NCI-H2081 treated with DMSO at 0.1 percent for 48 hours (cell line): ENCODE measurements at places on chromosomes 12 and 14.

DNA sequence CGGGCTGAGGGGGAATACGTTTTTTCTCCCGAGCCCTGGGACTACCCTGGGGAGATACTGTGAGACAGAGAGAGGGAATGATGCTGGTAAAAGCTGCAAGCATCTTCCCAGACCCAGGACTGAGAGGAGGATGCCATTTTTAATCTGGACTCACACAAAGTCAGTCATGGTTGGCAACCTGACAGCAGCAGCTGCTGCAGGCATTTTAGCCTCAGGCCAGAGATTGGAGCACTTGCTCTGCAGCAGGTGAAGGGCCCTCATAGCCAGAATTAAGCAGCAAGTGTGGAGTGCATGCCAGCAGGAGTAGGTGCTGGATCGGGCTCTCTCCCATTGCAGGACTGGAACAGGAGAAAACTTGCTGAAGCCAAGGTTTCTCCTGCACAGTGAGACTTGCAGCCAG lies 361.1 kb upstream of the CLEC14A start:
- DNase-seq: no peak

- DNase-seq: no peak
Observed at GRCh38 chr12:109766251-109766778, 52.7 kb downstream of the FAM222A start.

- no peak for DNase-seq
Observed at GRCh38 chr12:127516467-127516866, 750.5 kb upstream of the TMEM132C start.

DNA sequence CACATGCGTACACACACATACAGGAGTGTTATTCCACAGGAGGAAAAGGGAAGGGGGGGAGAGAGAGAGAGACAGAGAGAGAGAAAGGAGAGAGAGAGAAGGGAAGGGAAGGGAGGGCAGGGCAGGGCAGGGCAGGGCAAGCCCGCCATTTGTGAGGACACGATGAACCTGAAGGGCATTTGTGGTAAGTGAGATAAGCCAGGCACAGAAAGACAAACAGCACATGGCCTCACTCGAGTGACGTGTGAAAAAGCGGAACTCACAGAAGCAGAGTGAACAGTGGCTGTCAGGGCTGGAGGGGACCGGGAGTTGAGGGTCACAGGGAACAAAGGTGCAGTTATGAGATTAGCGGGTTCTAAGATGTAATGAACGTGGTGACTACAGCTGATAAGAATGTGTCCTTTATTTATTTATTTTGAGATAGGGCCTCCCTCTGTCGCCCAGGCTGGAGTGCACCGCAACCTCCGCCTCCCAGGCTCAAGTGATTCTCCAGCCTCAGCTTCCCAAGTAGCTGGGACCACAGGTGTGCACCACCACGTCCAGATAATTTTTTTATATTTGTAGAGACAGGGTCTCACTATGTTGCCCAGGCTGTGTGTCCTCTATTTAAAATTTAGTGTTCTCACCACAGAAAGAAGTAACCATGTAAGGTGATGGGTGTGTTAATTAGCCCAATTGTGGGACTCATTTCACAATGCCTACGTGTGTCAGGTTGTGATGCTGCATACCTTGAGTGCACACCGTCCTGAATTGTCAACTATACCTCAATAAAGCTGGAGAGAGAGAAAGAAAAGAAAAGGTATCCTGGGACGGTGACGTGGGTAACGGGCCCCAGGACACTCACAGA lies 18.7 kb upstream of the FBRSL1 start:
- no peak for DNase-seq

DNA sequence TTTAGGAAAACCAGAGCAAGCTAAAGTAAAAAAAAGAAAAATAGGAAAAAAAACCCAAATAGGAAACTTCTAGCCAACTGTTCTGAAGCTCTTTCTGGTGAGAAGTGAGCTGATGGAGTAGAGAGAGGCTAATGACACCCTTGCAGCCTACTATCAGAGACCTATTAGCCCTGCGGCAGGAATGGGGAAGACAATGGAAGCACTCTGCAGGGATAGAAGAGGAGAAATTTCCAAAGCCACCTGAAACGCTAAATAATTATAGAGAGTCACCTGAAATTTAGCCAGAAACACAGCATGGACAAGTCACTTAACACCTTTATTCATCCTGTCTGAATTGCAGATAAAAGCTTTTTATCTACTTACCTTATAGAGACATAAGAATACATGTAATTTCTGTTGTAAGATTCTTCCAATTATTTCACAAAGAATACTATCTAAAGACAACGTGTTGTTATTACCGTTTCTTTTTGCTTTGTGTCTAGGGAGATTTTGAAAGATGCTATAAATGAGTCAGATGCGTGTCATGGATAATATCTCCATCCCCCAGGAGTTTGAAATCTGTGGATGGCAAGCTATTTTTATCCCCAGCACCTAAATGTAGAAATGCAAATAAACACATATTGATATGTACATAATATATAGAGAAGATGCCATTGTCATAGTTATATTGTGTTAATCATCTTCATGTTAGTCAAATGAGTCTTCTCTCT lies 138.6 kb downstream of the TPH2 start:
- DNase-seq: peak; percentile 98

GRCh38 chr12:29024117-29024516 lies 125.0 kb upstream of the FAR2 start:
- DNase-seq: no peak

- DNase-seq: no peak
Observed at GRCh38 chr12:50799908-50800307, 36.0 kb downstream of the ATF1 start.

GRCh38 chr12:26109343-26109881 lies 15.4 kb downstream of the BHLHE41 start:
- no peak for DNase-seq

GRCh38 chr14:67602076-67602475 lies 2.0 kb upstream of the PIGH start:
- no peak for DNase-seq

DNA sequence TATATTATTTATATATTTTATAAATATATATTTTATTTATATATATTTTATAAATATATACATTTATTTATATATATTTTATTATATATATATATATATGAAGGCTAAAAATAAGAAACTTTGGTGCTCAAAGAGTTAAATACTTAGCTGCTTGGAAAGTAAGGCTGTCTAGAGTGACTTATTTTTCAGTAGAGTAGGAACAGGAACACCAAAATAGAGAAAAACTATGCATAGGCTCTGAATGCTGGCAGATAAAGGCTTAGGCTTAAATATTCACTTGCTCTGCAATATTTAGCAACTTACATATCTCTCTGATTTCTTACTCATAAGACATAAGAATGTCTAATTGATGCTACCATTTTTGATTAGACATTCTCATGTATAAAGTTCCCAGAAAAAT lies 991.2 kb downstream of the VRK1 start:
- no peak for DNase-seq

DNA sequence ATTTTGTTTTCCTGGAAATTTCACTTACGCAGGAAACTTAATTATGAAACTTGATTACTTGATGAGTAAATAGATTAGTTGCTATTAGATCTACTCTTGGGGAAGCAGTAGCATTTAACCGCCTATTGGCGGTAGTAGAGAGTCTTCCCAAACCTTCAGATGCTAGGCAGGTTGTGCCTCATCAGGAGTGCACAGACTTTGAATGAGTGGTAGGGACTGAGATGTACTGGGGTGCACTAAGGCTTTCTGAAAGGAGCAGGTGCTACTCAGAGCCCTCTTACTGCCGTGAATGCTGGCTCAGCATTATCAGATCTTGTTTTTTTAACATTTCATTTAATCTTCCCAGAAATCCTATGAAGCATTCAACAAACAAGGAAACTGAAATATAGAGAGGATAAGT lies 7.7 kb downstream of the GATC start:
- no peak for DNase-seq

GRCh38 chr14:36518031-36518585 lies 1.9 kb downstream of the NKX2-1 start:
- no peak for DNase-seq

GRCh38 chr12:25801734-25802133 lies 156.7 kb upstream of the RASSF8 start:
- DNase-seq: no peak

DNA sequence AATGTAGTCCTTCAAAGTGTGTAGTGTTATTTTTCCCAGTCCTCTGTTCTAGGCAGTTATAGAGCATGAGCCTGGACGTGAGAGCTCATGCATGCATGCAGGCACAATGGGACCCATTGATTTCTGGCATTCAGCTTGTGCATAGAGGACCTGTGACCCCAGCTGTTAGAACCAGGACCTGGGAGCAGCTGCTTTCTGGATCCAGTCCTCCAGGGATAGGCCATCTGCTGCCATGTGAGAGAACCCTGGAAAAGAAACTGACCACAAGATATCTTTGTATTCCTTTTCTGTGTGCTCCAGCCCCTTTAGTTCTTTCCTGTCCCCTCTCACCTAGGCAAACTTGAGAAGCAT lies 76.9 kb downstream of the SUSD6 start:
- DNase-seq: no peak

GRCh38 chr12:5010151-5010550 lies 33.5 kb upstream of the KCNA5 start:
- DNase-seq: no peak

- DNase-seq: no peak
Observed at GRCh38 chr12:11681207-11681606, 31.7 kb downstream of the ETV6 start.

GRCh38 chr12:11688831-11689230 lies 39.4 kb downstream of the ETV6 start:
- no peak for DNase-seq

DNA sequence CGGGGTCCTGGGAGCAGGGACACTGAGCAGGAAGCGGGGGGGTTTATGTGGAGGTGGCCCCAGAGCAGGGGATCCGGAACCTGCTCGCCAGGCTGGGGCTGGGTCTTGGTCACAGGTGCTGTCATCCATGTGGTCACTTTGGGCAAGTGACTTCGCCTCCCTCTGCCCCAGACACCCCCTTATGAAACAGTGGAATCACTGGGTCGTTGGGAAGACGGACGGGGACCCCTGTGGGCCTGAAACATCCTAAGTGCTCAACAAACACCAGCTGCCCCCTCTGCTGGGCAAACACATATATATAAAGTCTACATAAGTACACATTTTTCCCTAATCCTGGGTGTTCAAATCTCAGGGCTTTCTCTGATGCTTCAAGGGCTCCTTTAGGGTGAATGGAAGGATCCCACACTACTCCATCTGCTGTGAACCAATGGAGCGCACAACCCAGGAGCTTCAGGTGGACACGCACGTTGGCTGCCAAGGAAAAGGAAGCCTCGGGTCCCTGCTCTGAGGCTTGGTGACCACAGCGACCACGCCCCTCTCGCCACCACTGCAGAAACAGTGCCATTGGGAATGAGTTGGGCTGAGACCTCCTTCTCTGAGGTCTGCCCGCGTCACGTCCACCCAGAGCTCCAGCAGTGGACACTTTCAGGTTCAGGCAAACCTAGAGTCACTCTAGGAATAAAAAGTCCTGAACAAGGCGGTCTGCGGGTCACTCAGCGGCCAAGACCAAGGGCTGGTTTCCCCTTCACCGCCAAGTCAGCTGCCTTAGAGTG lies 54.6 kb downstream of the CDC42BPB start:
- DNase-seq: no peak

- DNase-seq: peak; percentile 60
Observed at GRCh38 chr12:125015680-125016310, 22.4 kb downstream of the BRI3BP start.

GRCh38 chr12:107026806-107027635 lies 40.1 kb upstream of the MTERF2 start:
- DNase-seq: no peak

DNA sequence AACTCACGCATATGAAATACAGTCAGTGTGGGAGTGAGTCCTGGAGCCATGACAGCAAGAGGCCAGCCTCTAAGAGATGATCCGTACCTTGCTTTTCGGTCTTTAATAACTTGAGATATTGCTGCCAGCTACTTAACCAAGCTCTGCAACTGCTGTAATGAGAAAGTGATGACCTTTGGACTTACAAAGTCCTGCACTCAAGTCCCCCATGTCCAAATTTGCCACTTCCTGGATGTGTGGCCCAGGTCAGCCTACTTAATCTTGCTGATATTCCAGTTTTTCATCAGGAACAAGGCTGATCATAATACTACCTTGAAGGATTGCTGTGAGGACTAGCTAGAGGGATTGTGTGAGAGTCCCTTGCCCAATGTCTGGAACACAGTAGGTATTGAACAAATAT lies 33.8 kb upstream of the DUSP6 start:
- no peak for DNase-seq

GRCh38 chr12:52007158-52007921 lies 594 bp downstream of the TAMALIN start:
- DNase-seq: no peak

DNA sequence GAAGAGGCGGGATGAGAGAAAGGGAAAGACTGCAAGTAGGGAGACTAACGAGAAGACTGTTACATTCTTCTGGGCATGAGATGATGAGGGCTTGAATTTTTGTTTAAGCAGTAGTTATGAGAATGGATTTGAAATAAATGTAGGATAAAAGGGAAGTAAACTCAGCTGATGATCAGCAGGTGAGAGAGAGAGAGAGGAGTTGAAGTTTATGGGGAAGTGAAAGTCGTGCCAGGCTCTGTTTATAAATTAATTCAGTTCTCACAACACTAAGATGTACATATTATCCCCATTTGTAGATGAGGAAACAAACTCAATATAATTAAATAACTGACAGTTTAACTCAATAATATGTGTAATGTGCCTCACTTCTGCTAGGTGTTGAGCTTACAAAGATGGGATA lies 170.0 kb upstream of the RMST start:
- DNase-seq: no peak

DNA sequence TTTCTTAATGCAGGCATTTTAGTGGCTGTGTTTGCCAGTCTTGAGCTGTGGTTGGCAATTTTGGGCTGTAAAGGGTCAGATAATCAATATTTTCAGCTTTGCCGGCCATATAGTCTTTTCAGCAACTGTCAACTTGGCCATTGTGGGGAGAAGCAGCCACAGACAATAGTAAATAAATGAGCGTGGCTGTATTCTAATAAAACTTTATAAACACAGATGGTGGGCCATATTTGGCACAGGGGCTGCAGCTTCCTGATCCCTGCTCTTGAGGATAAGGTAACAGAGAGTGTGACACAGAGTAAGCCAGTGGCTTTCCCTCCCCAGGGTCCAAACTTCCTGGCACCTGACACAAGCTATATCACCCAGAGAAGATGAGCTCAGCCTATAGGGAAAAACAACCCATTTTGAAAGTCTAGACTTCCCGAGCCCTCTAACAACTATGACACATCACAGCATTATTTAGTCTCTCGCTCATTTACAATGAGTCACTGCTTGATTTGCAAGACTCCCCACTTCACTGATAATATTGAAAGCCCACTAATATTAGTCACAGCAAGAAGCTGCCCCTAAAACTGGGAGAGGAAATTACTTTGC lies 163.1 kb upstream of the TMPO start:
- no peak for DNase-seq

GRCh38 chr12:15540005-15540404 lies 217.7 kb downstream of the PTPRO start:
- no peak for DNase-seq

DNA sequence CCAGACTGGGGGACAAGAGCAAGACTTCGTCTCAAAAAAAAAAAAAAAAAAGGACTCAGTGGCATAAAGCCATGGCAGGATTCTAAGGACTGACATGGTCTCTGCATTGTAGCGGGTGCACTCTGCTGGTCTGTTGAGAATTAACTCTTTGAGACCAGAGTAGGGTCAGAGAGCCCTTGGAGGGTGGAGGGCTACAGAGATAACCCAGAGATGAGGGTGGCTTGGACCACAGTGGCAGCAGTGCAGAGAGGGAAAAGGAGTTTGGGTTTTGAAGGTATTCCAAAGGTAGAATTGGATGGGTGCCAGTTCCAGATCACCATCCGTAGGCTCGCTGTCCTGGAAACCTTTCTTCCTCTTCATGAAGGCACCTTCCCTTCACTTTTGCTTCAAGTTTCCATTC lies 14.3 kb upstream of the DYNC1H1 start:
- DNase-seq: no peak
